Activated naive CD4-positive, alpha-beta T cell treated with anti-CD3 and anti-CD28 coated beads, Interleukin-2, amount 50 U/mL, for 16 hours (primary cell): ENCODE measurements at places on chromosomes 5 and 9.

DNA sequence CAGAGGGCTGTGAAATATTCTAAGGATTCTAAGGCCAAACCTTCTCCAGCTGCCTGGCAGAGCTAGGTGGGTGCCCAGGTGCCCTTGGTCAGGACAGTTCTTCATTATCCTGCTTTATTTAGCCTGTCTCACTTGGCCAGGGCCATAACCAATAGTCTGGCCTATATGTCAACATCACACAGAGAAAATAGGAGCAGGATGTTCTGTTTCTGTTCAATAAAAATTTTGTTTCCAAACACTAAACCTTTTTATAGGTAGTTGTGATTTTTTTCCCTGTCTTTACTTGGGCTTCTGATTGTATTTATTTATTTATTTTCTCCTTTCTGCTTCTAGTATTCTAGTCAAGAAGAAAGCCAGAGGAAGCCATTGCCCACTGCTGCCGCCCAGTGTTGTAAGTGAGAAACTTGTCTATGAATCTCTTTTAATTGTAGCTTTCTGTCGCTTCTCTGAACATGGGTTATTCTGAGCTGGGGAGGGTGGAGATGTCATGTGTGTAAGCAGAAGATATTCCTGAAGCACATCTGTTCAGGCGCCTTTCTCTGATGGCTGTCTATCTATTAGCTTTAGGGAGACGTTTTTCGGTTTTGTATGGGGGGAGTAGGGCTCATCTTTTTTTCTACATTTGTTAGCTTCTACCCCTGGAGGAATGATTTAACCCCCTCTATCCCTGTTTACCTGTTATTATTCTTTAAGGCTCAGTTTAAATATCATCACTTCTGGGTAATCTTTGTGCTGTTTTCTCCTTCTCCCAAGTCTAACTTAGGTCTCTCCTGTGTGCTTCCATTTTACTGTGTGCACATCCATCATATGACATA is 97.1 kb downstream of the UNC13B start:
- DNase-seq: peak; percentile 47

- no peak for DNase-seq
Measured at GRCh38 chr5:94082405-94082804, 341.0 kb upstream of the POU5F2 start.

- no peak for DNase-seq
Measured at GRCh38 chr9:108434502-108434901, 421.3 kb downstream of the ACTL7B start.

GRCh38 chr5:53233645-53234405 is 124.3 kb upstream of the MOCS2 start:
- DNase-seq: no peak

GRCh38 chr9:78196258-78196657 is 39.6 kb upstream of the CEP78 start:
- no peak for DNase-seq

DNA sequence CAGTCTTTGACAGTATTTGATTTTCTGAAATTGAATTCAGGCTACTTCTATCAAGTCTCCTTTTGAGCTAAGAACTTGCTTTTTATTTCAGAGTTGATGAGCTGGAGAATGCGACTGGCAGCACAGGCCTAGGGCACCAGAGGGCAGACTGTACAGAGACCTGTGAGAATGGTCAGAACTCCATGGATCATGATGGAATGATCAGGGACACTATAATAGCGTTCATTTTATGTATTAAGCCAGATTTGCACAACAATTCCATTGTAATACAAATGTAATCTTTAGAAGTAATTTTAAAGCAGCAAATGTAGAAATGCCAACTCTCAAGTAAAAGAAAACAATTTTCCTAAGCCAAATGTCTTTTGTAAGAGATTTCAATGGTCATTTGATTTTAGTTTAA is 902.4 kb downstream of the NR2F1-AS1 start:
- no peak for DNase-seq

- DNase-seq: no peak
Measured at GRCh38 chr9:135296735-135297455, 182.7 kb upstream of the PPP1R26 start.

DNA sequence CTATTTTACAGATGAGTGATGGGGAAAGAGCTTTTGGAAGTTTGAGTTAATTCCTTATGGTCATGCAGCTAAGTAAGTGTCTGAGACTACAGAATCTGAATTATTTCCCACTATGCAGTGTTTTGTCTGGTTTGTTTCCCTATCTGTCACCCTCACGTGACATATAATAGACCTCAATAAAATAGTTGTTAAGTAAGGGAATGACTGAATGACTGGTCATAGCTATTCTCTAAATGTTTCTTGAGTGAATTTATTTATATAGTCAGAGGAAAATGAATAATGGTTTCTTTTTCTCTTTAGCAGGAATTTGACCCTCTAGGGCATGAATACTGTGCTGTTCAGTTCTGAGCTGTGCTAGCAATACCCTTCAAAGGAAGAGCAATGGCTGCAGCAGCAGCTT is 10.3 kb downstream of the TRIM32 start:
- DNase-seq: no peak
